Osteocyte (in vitro differentiated cells): ENCODE measurements at places on chromosomes 16 and 17.

GRCh38 chr17:67218385-67218950 lies 26.5 kb downstream of the HELZ start:
- DNase-seq, result no peak

- no peak for DNase-seq
Observed at GRCh38 chr17:56502120-56502654, 91.3 kb upstream of the NOG start.

DNA sequence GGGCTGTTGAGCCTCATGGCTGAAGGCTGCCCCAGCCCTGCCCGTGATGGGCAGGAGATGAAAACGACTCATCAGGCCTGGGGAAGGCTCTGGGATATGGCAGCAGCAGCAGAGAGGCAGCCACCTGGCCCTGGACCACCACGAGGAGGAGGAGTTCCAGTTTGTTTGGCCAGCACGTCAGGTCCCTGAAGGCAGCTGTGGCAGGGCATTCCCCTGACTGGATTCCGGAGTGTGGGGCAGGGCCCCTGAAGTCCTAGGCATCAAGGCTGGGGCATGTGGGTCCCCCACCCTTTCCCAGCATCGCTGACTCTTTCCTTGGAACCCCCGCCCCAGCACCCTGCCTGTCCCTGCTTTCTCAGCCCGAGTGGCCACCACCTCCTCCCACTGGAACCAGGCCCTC lies 197.4 kb downstream of the ZNF423 start:
- DNase-seq, result no peak

GRCh38 chr17:10063730-10064241 lies 134.6 kb downstream of the GAS7 start:
- no peak for DNase-seq

DNA sequence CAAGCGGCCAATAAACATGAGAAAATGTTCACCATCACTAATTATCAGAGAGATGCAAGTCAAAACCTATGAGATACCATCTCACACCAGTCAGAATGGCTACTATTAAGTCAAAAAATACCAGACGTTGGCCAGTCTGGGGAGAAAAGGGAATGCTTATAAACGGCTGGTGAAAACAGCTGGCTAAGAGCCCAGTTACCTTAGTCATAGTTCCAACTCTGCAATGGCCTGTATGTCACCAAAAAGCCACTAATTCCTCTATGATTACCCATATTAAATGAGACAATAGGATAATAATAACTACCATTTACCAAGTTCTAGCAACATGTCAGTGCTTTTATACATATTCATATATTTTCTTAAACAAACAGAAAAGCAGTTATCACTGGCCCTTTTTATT lies 42.9 kb upstream of the CDRT4 start:
- peak; percentile 1 for DNase-seq

- no peak for DNase-seq
Observed at GRCh38 chr16:83878838-83879237, 20.1 kb upstream of the MLYCD start.

DNA sequence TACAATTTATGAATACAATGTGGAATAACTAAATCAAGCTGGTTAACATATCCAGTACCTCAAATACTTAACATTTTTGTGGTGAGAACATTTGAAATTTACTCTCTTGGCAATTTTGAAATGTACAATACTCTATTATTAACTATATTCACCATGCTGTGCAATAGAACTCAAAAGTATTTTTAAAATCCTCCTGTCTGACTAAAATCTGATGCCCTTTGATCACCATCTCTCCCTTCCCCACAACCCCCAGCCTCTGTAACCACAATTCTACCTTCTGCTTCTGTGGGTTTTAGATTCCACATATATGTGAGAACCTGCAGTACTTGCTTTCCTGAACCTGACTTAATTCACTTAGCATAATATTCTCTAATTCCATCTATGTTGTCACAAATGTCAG lies 71.6 kb upstream of the ALOX12 start:
- no peak for DNase-seq

GRCh38 chr17:61415374-61416210 lies 15.9 kb downstream of the TBX2 start:
- DNase-seq, result peak; percentile 64

DNA sequence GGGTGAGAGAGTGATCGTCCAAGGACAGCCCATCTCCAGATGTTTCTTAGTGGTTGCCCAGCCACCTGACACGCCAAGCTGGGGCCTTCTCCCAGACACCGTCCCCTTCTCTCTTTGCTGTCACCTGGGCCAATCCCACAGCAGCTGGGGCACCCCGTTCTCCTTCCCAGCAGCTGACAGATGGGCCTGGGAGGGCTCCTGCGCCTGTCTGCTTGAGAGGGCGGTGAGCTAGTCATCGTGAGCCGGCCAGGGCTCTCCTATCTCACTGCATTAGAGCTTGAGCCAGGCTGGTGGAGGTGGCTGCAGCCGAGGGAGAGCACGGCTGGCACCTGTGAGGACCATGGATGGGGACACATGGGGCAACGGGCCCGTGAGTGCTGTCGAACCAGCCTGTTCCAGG lies 41.2 kb downstream of the RAB11FIP3 start:
- DNase-seq, result no peak

- no peak for DNase-seq
Observed at GRCh38 chr16:67242138-67242730, 5.0 kb downstream of the FHOD1 start.

DNA sequence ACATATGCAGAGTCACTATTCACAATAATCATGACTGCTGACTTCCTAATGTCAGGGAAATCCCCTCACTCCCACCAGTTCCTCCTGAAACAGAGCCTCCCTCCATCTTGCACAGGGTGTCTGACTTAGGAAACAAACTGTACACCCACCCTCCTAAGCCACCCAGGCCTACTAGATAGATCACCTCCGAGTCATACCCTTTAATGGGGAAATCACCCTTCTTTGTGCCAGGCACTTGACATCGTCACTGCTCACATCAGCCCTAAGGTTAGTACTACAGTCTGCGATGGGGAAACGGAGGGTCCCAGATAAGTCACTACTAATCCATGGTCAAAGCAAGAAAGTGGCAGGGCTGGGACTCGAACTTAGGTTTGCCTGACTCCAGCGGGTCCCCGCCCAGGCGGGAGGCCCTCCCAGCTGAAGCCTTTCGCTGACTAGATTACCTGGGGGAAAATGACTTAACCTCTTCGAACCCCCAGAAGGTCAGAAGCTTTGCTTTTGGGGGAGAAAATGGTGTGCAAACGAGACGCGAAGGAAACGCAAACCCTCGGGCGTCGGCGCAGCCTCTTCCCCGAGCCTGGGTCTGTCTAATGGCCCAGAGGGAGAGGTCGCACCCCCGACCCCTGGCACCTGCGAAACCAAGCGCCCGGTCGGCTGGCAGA lies 3.4 kb upstream of the MLLT6 start:
- DNase-seq, result no peak

DNA sequence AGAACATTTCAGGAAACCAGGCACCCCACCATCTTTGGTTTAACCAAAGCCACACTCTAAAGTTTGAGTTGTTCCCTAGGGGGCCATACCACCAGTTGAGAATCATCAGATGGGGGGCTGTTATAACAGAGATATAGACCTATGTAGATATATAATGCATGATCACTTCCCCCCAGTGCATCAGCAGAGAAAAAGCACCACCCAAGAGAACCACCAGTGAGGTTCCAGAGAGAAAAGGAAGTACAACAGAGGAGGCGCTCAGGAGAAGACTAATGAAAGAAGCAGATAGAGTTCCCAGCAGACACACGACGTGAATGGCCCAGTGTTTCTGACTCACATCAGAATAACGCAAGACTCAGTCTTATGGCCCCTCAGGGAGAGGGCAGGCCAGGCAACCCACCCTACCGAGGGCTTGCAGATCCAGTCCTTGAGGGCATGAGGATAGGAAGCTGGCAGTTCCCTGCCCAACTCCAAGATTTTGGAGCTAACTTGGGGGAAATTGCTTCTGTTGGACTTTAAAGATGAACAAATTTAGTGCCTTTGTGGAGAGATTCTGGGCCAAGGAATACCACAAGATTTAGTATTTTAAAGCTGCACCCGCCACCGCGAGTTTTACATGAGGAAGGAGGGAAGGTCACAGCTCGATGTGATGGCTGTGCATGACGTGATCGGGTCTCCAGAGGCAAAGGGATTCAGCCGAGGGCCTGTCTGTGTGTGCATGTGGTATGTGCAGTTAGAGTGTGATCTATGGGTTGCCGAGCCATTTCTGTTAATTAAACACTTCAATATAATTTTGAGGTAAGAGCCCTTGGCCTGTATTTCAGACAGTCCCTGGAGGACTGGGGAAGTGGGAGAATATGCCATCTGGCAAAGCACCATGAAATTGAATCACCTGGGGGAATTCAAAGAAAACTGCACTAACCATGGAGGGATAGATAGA lies 53.1 kb downstream of the AIPL1 start:
- DNase-seq, result peak; percentile 67

DNA sequence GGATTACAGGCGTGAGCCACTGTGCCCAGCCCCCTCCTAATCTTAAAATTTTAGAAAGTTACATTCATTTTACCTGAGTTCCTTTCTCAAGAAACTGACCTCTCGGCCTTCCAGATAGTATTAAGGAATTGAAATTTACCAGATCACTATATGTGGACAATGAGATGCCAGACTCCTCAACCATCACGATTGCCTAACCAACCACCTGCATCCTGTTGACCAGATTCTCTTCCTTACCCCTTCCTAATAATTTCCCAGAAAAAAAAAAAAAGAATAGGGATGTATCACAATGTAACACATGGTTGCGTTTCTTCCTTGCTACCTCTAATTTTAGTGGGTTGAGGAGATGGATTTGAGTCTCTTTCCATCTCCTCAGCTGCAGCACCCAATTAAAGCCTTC lies 72.1 kb downstream of the BMERB1 start:
- DNase-seq, result no peak

GRCh38 chr17:37842401-37842800 lies 81.8 kb upstream of the TBC1D3K start:
- no peak for DNase-seq

GRCh38 chr17:1577182-1577581 lies 14.6 kb upstream of the PITPNA start:
- DNase-seq, result no peak

DNA sequence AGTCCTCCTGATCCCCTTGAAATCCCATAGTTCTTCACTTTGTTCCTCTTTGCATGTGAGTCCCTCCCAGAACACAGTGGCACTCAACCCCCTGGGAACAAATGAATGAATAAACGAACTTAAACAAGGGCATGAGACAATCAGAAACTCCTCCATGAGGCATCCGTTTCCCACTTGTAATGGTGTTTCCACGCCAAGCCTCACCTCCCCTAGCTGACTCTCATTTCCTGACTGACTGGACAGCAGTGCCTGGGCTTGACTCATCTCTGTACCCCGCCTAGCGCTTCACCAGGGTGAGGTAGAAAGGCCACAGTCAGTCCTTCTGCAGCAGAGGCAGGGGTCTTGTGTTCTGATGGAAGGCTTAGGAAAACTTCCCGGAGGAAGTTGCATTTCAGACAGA lies 14.2 kb downstream of the KIF1C start:
- DNase-seq, result no peak

DNA sequence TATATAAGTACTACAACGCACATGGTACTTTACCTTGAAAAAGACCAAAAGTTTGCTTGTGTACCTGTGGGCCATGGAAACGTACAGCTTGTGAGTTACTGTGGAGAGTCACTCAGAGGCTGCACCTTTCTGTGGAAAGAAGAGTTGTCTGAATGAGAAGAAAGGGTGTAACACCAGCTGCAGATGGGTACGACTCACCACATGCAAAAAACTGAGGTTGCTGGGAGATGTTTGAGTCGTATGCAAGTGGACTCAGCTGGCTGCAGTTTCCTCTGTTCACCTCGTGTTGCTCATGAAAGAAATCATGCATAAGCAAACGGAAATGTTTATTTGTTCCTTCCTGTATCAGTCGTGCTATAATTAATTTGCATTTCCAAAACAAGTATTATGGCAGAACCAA lies 22.4 kb upstream of the DYNLRB2 start:
- no peak for DNase-seq

- no peak for DNase-seq
Observed at GRCh38 chr17:56681561-56682266, 88.2 kb downstream of the NOG start.

DNA sequence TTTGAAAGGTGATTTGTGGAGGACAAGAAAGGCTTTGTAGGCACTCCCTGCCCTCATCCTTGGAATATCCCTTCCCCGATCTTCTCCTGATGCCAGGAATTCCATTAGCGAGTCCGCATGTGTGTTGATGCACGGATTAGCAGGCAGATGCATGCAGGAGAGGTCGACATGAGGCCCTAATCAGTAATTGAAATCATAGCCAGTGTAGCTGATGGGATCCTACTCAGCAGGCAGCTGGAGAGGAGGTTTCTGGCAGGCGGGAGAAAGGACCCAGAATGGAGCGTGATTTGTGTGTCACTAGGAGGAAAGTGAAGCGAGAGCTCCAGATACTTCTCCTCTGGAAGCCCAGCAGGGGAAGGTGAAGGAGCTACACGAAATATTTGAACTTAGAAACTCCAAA lies 196.3 kb upstream of the CDH11 start:
- no peak for DNase-seq

- DNase-seq, result no peak
Observed at GRCh38 chr17:74200112-74200511, 3.4 kb upstream of the RPL38 start.

DNA sequence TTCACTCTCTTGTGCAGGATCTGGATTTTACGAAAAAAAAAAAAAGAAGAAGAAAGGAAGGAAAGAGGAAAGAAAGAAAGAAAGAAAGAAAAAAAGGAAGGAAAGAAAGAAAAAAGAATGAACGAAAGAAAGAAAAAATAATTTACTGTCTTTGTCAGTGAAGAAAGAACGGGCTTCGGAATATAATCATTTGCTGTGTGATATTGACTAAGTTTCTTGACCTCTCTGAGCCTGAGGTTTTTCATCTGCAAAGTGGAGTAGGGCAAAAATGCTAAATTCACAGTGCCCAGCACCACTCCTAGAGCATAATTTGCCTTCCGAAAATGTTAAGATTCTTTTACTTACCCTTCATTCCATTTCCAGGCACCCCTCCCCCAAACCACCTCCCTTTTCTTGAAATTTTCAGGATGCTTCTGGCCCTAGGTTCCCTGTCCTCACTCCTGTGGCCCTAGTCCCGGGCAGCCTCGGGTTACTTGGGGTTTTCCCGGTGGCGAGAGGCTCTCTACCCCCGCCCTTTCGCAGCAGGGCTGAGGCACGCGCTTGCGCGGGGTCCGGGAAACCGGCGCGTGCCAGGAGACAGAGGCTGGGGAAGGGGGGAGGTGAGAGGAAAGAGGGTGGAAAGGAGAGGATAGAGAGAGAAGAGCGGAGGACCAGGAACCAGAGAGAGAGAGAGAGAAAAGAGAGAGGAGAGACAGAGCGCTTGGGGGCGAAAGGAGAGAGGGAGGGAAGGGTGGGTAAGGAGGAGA lies at the start of gene CNTNAP1:
Gene CNTNAP1 (plus strand): TSS at position 556 of the 746 bp plus-strand sequence. CDS start 299 bp downstream, outside the sequence.
- DNase-seq, result peak; percentile 90

GRCh38 chr17:15414532-15415306 lies 52.7 kb downstream of the CDRT4 start:
- no peak for DNase-seq

DNA sequence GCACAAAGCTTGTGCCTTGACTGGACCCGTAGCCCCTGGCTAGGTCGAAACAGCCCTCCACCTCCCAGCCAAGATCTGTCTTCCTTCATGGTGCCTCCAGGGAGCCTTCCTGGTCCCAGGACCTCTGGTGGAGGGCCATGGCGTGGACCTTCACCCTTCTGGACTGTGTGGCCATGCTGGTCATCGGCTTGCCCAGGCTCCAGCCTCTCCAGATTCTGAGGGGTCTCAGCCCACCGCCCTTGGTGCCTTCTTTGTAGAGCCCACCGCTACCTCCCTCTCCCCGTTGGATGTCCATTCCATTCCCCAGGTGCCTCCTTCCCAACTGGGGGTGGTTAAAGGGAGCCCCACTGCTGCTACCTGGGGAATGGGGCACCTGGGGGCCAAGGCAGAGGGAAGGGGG lies 3.5 kb downstream of the CTRL start:
- no peak for DNase-seq

- no peak for DNase-seq
Observed at GRCh38 chr17:7215136-7215638, 4.4 kb downstream of the DLG4 start.
